Stimulated activated CD4-positive, alpha-beta T cell treated with anti-CD3 and anti-CD28 coated beads, Interleukin-12 subunit alpha, Interleukin-12 subunit beta, amount 100 ng/mL, for 4 hours (primary cell): ENCODE measurements at places on chromosomes 5 and 9.

- DNase-seq, result no peak
Observed at GRCh38 chr5:145958436-145958835, 22.1 kb downstream of the SH3RF2 start.

GRCh38 chr5:177312649-177313181, 1.0 kb upstream of the MXD3 start:
- DNase-seq, result no peak

- DNase-seq, result no peak
Observed at GRCh38 chr5:150138551-150139265, 16.9 kb downstream of the PDGFRB start.

- DNase-seq, result no peak
Observed at GRCh38 chr5:149764086-149764485, 34.0 kb downstream of the PPARGC1B start.

DNA sequence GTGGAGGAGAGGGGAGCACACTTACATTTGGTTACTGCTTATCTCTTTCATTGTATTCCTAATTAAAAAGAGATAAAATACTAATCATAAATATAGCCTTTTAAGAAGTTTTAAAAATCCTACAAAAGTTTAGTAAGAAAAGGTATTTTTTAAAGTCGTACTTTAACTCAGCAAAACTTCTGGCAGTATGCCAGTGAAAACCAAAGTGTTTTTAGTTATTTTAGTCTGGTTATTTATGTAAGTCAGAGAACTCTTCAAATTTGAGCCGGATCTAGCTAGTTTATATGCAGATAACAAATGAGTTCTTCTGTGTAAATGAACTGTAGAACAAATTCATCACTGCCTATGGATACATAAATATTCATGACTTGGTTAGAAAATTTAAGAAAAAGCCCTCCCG, 36.5 kb upstream of the ANKDD1B start:
- DNase-seq, result no peak

- DNase-seq, result no peak
Observed at GRCh38 chr5:27125856-27126255, 87.5 kb upstream of the CDH9 start.

DNA sequence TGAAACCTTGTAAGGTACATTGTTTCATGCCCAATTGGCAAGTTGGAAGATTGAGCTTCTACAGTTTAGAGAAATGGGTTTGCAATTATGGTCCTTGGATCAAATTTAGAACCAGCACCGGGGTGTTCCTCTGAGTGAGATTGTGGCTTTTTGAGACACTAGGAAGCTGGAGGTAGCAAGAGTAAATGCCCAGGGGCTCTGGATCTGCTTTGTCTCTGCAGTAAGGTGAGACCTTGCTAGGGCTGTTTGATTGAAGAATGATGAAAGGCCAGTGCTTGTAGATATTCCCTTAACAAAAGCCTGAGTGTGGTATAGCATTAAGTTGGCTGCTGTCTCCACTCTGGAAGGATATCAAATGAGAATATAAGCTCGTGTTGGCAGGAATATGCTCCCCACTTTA, 36.0 kb downstream of the WWC1 start:
- no peak for DNase-seq

GRCh38 chr5:133309166-133309795, 257.5 kb downstream of the HSPA4 start:
- DNase-seq, result no peak

DNA sequence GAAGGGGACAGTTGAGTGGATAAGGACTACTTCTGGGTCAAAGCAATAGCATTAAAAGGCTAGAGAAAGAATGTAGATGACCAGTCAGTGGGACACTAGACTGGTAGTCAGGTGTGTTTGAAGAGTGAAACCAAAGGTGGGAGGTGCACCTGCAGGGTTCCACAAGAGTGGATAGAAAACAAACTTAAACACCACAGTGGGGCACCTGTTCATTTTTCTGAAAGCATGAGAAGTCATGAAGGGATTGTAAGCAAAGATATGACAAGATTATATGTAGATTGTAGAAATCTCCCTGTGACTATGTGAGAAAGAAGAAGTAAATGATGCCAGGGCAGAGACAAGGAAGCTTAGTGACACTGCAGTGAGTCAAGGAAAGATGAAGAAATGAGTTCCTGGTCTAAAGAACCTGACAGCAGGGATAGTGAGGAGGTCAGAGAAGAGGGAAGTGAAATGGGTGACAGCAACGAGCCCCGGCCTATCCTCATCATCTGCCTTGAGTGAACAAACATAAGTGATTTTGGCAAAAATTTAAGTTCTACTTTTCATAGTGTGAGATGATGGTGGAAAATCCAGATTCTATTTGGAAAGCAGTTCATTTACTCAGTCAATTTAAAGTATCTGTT, 296.9 kb downstream of the TLE4 start:
- DNase-seq, result no peak

DNA sequence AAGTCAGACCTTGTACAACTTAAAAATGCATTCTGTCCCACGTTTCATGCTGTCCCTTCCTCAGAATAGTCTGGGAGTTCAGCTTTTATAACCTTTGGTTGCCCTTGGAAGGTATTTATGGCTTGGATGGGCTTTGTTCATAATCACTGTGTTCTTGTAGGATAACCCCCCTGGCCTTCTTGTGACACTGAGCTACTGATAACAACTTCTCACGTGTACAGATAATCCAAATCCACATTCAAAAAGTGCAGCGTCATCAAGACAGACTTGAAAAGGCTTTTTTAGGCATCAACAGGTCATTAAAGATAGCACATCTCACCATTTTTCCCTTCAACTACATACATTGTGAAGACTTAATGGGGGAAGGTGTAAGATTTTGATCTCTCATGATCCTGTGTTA, 42.0 kb downstream of the SLC1A3 start:
- DNase-seq, result no peak

DNA sequence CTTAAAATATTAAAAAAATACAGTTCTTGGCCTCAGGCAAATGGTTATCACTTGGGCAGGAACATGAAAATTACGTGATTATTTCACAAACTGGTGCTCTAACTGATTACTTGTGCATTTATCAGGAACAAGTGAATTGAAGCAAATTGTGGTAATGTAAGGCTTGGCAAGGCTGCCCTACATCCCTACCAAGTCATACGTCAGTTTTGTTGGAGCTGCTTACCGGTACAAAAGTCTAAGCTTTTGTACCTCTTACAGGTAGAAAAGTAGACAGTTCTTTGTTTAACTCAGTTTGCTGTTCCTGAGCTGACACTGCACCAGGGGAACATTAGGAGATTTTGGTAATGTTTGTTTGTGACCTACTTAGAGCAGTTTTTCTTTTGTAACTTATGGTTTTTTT, 2.2 kb downstream of the G3BP1 start:
- DNase-seq, result no peak

DNA sequence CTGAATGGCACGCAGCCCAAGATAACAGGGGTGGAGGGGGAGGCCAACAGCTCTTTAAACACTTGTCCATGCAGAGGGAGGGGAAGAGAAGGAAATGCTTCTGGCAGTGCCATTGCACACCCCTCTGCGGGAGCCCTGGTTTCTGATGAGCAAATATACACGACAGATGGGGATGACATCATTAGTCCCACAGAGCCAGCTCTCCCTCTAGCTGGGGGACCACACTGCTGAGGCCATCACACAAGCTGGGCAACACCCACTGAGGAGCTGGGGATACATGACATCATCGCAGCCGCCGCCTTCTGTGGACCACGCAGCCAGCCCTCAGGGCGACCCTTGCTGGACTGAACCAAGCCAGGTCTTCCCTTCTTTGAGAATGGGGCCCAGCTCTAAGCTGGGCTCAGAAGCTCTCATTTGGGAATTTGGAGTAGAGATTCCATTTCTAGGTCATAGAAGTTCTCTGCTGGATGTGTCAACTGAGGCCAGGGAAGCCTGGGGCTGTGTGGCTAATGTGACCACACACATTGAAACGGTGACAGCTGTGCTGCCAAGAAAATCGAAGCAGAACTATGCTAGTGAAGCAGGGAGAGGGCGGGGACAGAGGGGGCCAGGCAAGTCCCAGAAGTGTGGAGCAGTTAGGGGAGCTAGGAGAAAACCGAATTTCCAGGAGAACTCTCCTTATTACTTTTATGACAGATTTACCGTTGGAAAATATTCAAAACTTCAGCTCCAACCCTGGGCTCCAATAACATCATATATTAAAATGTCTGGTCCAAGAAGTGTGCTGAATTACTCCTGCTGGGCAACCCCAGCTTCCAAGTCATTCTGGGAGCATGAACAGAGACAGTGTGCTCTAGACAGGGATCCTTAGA, 79.5 kb downstream of the PRRT1B start:
- DNase-seq, result no peak

DNA sequence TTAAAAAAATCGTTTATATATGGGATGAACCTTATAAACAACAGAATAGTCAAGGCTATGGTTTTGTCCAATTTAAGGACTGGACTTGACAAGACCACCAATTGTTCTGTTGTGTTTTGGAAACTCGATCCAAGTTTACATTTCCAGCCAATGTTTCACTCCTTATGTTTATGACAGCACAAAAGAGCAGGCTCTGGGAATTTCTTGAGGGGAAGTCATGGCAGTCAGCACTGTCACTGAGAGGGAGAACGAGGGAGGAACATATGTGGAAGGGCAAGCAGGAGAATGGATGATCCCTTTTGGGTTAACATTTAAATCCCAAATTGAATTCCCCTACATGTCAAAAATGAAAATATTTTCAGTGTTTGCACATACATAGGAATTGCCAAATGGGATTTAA, 292.5 kb downstream of the MARCHF11 start:
- no peak for DNase-seq

- DNase-seq, result no peak
Observed at GRCh38 chr5:133461796-133462516, 150.4 kb downstream of the FSTL4 start.
